Substantia nigra (tissue), 51 donors: ENCODE measurements at places on chromosomes 2 and 18.

GRCh38 chr2:216700088-216700567, 4.8 kb upstream of the IGFBP5 start:
- DNase-seq, result no peak

- no peak for DNase-seq
These were observed 25.9 kb downstream of the MBD5 start for GRCh38 chr2:148046802-148047201.

DNA sequence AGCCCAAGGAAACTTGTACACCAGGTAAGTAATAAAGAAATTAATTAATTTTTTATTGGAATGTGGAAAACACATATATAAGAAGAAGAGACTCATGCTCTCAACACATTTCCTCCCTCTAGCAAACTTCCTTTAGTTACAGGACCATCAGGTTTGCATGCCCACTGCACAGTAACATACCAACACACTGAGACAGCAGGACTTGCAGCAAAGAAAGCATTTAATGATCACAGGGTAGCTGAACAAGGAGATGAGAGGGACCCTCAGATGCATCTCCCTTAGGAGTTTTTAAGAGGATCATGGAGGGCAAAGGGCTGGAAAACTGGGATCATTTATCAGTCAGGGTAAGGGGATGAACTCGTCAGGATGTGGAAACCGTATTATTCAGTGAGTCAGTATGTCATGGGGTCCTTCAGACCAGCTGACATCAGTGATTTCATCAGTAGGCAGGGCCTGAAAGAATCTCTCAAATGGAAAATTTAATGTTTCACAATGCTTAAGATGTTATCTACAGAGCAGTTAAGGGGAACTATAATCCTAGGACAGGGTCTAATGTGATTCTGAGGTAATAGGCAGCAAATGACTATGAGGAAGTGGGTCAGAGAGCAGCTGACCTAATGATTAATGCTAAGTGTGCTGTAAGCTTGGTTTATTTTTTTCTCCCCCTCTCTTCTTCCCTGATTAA, 193.8 kb upstream of the RND3 start:
- DNase-seq, result no peak

DNA sequence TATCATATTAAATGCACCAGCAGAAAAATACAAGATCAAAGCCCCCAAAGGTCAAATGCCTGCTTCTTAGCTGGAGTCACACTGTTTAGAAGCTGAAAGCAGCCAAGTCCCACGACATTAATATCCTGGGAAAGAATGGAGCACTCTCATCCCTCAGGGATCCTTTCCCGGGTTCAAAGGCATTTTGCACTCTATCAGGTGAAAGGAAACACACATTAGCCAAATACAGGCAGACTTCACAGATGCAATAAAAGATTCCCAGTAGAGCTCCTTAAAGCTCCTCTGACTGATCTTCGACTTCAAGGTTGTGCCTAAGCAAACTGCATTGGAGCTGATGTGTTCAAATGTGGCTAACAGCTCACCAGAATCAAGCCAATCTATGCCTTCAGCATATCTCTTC, 158.4 kb downstream of the RNF152 start:
- DNase-seq, result no peak
